Upper lobe of right lung (tissue), 1 donor: ENCODE measurements at places on chromosomes 16 and 17. TPM values are rescaled to one million over a fixed set of nuclear protein-coding genes. Genes with fewer than 3 reads are reported as not detected.

Gene ALOX12B
- total RNA-seq: not detected

Gene NKD1
- 47.2 TPM for total RNA-seq

DNA sequence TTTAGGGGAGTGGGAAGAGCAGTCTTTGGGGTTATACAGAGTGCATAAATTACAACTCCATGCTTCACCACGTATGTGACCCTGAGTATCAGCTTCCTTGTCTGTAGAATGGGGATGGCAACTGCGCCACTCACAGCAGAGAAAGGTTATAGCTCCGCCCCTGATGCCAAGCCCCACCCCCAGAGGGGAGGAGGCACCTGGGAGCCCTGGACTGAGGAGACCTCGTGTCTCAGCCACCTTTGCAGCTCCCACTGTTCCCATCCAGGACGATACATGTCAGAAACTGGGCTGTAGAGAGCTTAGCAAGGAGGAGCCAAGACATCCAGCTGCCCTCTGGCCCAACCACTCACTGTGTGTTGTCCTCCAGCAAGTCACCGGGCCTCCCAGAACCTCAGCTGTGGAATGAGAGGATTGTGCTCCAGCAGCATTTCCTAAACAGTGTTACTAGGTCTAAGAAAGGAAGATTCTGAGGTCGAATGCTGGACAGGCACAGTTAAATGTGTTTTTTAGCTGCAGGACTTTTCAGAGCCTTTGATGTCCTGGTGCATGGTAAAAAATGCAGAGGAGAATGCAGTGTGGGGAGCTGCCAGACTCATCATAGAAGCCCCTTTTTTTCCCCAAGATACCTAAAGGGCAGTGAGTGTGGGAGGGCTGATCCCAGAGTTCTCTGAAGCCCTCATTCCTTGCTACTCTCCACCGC, 49.4 kb downstream of the BEAN1 start:
- no peak for DNase-seq
- no peaks in the 10 kb centered on the region for H3K27me3 ChIP-seq
- H3K4me3 ChIP-seq: no peak overlapping the region

Gene NOXO1
- 1.8 TPM for total RNA-seq

DNA sequence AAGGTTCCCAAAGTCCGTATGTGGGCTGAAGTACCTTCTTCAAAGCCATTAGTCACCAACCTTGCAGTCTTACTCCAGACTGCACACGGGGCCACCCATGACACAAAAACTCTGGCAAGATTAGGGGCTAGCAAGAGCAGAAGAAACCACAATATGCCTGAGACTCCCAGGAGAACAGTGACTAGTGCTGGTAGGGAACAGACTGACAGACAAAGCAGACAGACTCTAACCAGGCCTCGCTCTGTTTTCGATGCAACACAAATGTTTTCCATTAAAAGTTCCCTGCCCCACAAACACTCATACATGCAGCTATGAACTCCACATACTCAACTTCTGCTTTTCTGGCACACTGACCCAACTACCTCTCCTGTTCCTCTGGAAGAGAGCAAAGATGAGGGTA, 102.2 kb downstream of the HIC1 start:
- H3K27me3 ChIP-seq: no peaks in the 10 kb centered on the region
- H3K4me1 ChIP-seq: peaks cover 27% of the 10 kb centered on the region
- no peak overlapping the region for H3K4me3 ChIP-seq
- no peak for DNase-seq
- peaks cover 8% of the 10 kb centered on the region for H3K36me3 ChIP-seq

Gene PLEKHM1
- 69.8 TPM for total RNA-seq

DNA sequence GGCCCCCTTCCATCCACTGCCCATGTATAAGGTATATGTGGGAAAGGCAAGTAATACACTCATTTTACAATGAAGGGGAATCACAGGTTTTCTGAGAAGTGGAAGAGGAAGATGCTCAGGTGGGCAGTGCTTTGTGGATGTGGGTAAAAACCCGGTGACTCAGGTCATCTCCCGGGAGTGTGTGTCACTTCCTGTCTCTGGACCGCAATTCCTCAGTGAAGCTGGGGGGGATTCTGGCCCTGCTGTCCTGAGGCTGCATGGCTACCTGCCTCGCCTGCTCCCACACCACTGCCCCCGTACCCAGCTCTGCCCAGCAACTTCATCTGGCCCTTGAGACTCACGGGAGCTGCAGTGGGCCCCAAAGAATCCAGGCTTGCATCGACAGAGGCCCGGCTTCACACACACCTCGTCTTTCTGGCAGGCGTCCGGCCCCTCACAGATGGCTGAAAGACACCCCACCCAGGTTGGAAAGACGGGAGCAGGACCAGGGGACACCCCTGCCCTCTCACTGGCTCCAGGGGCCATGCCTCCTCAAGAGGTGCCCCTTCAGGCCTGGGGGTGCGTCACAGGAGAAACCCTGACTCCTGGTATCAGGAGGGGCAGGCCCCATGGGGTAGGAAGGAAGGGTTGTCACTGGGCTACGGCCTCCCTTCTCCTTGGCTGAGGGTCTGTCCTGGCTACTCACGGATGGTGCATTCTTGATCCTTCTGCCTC, 882 bp downstream of the SCARF1 start:
- no peaks in the 10 kb centered on the region for H3K36me3 ChIP-seq
- no peak for DNase-seq
- peak overlapping the region; percentile 84 for H3K27ac ChIP-seq
- H3K27me3 ChIP-seq: no peaks in the 10 kb centered on the region

DNA sequence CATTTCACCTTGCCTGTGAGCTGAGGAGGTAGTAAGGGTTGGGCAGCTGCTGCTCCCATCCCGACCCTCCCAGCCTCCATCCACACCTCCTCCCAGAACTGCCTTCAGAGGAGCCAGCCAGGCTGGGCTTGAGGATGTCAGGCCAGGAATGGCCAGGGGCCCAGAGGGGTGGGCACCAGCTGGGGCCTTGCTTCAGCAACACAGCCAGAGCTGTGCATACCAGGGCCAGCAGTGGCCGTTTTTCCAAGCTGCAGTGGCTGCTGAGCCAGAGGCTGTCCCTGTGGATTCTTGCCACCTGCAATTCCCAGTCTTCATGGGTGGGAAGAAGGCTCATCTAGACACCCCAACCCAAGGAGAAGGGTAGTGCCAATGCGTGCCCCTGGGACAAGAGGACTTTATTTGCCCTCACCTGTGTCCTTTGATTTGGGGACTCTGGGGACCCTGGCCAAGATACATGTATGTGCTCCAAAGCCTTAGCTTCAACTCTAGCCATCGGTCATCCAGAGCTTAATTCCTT, 153.4 kb upstream of the SDK2 start:
- H3K4me3 ChIP-seq: no peak overlapping the region
- no peaks in the 10 kb centered on the region for H3K36me3 ChIP-seq
- no peaks in the 10 kb centered on the region for H3K4me1 ChIP-seq

Gene VMO1
- total RNA-seq: 5.6 TPM

Gene ITGAL
- 62.8 TPM for total RNA-seq

Gene SMIM36
- total RNA-seq: not detected

DNA sequence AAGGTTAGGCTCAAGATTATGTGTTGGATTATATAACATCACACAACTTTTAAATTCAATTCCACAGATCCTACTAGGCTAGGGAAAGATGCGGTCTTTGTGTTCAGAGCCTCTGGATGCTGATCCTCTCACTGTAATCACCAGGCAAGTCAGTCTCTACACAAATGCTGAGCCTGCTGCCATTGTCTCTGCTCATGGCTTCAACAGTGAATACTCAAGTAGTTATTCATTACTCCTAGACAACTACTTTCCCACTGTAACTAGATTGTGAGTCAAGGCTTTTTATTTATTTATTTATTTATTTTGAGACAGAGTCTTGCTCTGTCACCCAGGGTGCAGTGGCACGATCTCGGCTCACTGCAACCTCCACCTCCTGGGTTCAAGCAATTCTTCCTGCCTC, 15.8 kb upstream of the NDUFAB1 start:
- no peaks in the 10 kb centered on the region for H3K4me1 ChIP-seq
- H3K27me3 ChIP-seq: no peaks in the 10 kb centered on the region
- no peak overlapping the region for H3K4me3 ChIP-seq

Gene METTL23
- total RNA-seq: 31.6 TPM

DNA sequence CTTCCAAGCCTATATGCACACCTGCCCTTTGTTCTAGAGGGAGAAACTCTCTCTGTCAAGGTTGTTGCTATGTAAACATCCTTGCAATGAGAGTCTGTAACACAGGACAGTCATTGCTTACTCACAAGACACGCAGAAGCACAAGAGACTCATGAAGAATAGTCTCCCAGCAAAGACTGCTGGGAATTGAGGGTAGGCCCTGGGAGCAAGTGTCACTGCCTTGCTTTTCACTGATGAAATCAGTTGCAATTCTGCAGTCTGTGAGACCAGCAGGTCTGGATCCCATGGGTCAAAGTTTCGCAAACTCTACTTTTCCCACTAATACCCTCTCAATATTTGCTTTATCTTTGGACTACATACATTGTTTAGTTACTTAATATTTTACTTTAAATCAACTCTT, 177.4 kb downstream of the FTO start:
- no peak overlapping the region for H3K4me3 ChIP-seq
- H3K27ac ChIP-seq: no peak overlapping the region
- H3K4me1 ChIP-seq: no peaks in the 10 kb centered on the region
- no peak for DNase-seq

Gene SOX8
- total RNA-seq: 0.81 TPM

GRCh38 chr17:4901648-4902344, 1.1 kb downstream of the CHRNE start:
- H3K4me1 ChIP-seq: peaks cover 9% of the 10 kb centered on the region
- H3K27me3 ChIP-seq: peaks cover 6% of the 10 kb centered on the region
- peak overlapping the region; percentile 53 for H3K4me3 ChIP-seq
- peak; percentile 86 for DNase-seq

- H3K4me3 ChIP-seq: no peak overlapping the region
- H3K27me3 ChIP-seq: no peaks in the 10 kb centered on the region
- H3K36me3 ChIP-seq: no peaks in the 10 kb centered on the region
- DNase-seq: no peak
These were observed 396.6 kb upstream of the DYNLRB2 start for GRCh38 chr16:80144191-80144590.

GRCh38 chr16:88405216-88406060, 22.7 kb downstream of the ZNF469 start:
- H3K27me3 ChIP-seq: peaks cover 4% of the 10 kb centered on the region
- H3K4me1 ChIP-seq: no peaks in the 10 kb centered on the region
- no peak overlapping the region for H3K4me3 ChIP-seq

Gene KRTAP2-2
- total RNA-seq: not detected

Gene RPS2
- 1,490 TPM for total RNA-seq

Gene KCNAB3
- 5.9 TPM for total RNA-seq

- DNase-seq: no peak
- no peaks in the 10 kb centered on the region for H3K27me3 ChIP-seq
- H3K36me3 ChIP-seq: peaks cover 28% of the 10 kb centered on the region
- H3K4me1 ChIP-seq: peaks cover 20% of the 10 kb centered on the region
These were observed 4.5 kb downstream of the RANBP10 start for GRCh38 chr16:67801883-67802282.

DNA sequence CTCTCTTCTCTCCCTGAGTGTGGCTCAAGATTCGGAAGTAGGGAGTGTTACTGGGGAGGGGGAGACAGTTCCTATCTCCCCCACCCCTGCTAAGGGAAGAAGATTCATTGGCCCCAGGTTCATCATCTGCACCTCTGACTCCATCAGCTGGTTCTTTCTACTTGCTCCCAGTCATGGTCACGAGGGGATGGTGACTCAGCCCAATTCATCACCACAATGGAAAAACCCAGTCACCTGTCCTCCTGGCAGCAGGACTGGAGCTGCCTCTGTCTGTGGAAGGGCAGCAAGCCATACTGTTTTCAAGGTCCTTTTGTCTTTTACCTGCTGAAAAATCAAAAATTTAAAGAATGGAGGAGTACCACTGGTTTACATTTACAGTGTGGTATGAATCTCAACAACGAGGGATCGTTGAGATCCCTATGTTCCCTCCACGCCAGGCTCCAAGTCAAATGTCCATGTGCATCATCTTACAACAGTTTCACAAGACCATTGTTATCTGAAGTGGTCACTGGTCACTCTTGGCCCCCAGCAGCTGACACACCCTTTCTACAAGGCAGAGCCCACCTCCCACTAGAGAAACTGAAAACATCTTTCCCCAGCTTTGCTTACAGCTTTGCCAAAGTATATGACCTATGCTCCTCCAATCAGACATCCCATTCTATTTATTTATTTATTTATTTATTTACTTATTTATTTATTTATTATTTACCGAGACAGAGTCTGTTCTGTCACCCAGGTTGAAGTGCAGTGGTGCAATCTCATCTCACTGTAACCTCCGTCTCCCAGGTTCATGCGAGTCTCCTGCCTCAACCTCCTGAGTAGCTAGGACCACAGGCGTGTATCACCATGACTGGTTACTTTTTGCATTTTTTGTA, 40.4 kb upstream of the NDRG4 start:
- no peak for DNase-seq
- peaks cover 6% of the 10 kb centered on the region for H3K4me1 ChIP-seq
- H3K27ac ChIP-seq: no peak overlapping the region
- no peak overlapping the region for H3K4me3 ChIP-seq
- H3K36me3 ChIP-seq: no peaks in the 10 kb centered on the region

Gene FAM20A
- 43.3 TPM for total RNA-seq

DNA sequence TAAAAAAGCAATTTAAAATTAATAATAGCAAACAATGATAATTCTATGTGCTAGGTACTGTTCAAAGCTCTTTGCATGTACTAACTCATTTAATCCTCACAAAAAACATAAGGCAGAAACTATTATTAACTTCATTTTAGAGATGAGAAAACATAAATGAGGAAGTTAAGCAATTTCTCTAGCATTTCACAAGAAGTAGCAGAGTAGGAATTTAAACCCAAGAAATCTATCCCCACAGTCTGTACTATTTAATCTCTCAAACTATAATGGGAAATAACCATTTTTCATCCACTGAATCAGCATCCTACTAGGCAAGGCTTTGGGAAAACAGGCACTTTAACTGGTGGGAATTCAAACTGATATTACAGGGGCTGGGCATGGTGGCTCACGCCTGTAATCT, 42.2 kb upstream of the INTS2 start:
- DNase-seq: no peak
- no peaks in the 10 kb centered on the region for H3K4me1 ChIP-seq
- H3K27me3 ChIP-seq: no peaks in the 10 kb centered on the region
- H3K36me3 ChIP-seq: peaks cover 83% of the 10 kb centered on the region

- H3K27ac ChIP-seq: no peak overlapping the region
- H3K4me3 ChIP-seq: no peak overlapping the region
- peaks cover 47% of the 10 kb centered on the region for H3K4me1 ChIP-seq
- DNase-seq: no peak
These were observed 1.5 kb upstream of the CCDC57 start for GRCh38 chr17:82214012-82214628.

GRCh38 chr16:88570691-88571092, 489 bp downstream of the ZC3H18 start:
- H3K27me3 ChIP-seq: no peaks in the 10 kb centered on the region
- peak overlapping the region; percentile 95 for H3K4me3 ChIP-seq
- H3K36me3 ChIP-seq: peaks cover 19% of the 10 kb centered on the region
- no peak for DNase-seq
- peaks cover 20% of the 10 kb centered on the region for H3K4me1 ChIP-seq
- peak overlapping the region; percentile 74 for H3K27ac ChIP-seq

Gene CD300E
- total RNA-seq: 6.5 TPM

Gene PYDC1
- not detected for total RNA-seq

Gene NBR1
- 80.4 TPM for total RNA-seq

Gene ZNF213
- total RNA-seq: 9.1 TPM
